ENCODE measurements at places on chromosomes 7 and 10.

DNA sequence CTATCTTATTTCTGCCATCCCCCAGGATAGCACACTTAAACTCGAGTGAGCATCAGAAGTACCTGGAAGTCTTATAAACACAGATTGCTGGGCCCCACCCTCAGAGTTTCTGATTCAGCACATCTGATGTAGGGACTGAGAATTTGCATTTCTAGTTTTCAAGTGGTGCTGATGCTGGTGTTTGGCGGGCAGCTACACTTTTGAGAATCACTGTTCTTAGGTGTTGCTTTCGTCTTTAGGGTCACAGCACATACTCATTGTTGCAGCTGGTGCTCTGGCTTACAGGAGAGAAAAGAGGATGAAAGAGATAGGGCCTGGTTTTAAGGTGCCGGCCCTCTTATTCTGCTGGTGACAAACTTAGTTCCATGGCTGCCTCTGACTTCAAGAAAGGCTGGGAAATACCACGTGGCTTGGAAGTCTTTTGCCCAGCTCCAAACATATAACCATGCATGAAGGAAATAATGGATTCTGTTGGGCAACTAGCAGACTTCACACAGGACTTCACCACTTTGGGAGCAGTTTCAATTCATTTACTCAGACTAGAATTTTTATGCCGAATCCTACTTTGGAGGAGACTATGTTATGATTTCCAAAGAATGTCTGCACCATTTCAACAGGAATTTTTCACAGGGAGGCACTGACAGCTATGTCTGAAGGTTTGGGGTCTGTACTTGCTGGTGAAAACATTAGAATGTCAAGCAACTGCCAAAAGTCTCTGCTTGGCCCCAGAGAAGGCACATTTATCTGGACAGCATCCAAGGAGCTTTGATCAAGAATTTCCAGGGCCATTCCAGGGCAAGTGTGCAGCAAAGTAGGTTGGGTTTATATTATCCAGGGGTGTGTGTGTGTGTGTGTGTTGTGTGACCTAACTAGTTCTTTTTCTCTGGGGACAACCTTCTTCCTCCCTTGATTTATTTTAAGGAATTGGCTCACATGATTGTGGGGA, 6.9 kb upstream of the MINDY4 start:
- no peak for DNase-seq

DNA sequence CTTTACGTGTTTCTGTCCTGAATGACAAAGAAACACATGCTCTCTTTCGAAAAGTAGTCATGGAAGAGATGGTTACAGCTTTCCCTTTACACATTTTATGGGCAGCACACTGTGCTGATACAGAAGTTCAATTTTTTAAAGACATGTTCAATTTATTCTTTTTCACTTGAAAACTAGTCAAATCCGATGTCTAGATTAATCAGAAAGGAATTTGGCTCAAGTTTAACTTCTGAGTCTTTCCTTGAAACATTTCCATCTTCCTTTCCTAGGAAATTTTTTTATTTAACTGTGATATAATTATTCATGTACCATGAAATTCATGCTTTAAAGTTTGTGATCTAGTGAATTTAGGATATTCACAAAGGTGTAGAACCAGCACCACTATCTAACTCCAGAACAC, 360.1 kb downstream of the TNS3 start:
- DNase-seq, result no peak

DNA sequence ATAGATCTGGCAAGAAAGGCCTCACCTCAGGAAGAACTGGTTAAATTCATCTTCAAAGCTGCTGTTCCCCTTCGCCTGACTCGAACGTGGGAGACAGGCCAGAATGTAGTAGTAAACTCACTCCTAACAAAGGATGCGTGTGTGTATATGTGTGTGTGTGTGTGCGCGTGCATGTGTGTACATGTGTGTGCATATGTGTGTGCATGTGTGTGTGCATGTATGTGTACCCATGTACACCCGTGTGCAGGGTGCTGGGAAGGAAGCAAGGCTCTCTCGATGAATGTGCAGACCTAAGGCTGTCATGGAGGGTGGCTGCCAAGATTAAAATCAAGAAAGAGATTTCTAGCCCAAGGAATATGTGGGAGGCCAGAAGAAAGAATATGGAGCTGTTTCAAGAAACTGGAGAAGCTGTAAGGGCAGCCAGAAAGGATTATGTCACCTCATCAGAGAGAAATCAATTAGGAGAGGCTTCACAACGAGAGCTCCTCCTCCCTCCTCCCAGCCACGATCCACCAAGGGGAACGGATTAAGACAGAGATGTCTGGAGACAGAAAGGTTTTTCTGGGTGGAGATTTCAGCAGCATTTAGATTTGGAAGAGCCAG, 34.0 kb upstream of the LBX1 start:
- no peak for DNase-seq

DNA sequence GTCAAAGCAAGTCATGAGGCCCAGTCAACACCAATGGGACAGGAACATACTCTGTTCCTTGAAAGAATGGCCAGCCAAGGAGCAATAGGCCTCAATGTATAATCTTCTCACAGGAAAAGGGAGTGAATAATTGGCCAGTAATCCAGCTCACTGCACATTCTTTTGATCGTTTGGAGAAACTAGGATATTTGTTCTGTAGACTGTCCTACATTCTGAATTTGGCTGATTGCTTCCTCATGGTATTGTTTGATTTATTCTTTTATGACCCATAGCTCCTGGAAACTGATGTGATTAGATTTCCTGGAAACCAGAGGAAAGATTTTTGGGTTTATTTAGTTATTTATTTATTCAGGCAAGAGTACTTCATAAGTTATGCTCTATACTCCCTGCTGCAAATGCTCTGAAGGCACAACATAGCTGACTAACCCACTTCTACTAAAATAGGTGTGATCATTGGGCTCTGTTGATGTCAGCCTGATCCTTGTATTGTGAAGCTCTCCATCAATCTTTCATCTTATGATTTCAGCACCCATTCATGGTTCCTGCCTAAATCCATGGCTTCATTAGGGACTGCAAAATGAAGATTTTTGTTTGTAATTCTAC, 745.2 kb downstream of the SUGCT start:
- DNase-seq, result no peak

Data from activated T-cell treated with anti-CD3 and anti-CD28 coated beads for 48 hours (primary cell).